ENCODE measurements at places on chromosomes 4 and X. TPM values are rescaled to one million over a fixed set of nuclear protein-coding genes. Genes with fewer than 3 reads are reported as not detected.

NEXMIF gene
- 3.4 TPM for polyA plus RNA-seq

EGF gene
- polyA plus RNA-seq = 3.8 TPM

SRPX gene
- polyA plus RNA-seq = 13.9 TPM

NR0B1 gene
- 0.06 TPM for polyA plus RNA-seq

PF4V1 gene
- 0.31 TPM for polyA plus RNA-seq

PLP2 gene
- polyA plus RNA-seq = 29.7 TPM

ABCD1 gene
- 7.4 TPM for polyA plus RNA-seq

DNA sequence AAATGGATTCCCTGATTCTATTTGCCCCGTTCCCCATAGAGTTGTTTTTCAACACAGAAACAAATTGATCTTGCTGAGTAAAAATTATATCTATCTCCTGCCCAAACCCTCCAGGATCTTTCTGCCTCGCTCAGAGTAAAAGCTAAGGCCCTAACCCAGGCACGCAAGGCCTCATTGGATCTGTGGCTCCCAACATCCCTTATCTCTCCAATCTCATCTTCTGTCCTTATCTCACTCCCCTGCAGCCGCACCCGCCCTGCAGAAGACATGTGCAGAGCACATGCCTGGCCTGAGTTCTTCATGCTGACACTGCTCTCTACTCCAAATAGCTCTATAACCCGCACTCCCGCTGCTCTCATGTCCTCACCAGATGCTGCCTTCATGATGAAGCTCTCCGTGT is 543.8 kb upstream of the ZFP42 start:
- DNase-seq = no peak

DNA sequence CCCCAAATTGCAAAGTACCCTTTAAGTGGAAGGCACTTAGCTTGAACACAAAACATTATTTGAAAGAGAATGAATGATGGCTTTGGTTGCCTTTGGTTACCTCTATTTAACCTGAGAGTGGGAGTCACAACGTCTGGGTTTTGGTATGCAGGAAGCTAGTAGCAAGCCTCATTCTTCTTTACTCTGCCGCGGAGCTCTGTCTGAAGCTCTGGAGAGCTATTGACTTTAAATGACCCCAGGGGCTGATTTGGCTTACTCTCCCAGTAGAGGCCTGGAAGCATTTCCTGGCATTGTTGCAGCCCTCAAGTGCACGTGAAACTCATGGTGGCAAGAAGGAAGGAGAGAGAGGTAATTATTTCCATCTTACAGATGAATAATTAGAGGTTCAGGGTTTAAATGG is 81.8 kb upstream of the MAGEA4 start:
- no peak for DNase-seq

DNA sequence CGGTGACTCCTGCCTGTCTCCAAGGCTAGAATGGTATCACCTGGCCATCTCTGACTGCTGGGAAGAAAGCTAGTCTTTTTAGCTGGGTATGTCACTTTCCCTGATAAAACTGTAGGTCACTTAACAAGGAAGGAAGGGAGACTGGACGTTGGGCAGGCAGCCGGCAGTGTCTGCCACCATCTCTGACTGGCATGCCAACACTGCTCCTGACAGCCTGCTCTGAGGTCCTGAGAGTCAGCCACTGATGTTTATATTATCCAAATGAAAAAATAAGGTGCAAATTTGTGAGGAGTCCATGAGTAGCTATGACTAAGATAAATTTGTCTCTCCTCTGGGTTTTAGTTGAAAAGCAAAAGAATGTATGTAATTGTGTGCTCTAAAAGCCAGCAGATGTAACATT is 77.2 kb downstream of the SNX25 start:
- no peak for DNase-seq

- no peak for DNase-seq
These were observed 142.7 kb downstream of the NPNT start for GRCh38 chr4:106038012-106038411.

DNA sequence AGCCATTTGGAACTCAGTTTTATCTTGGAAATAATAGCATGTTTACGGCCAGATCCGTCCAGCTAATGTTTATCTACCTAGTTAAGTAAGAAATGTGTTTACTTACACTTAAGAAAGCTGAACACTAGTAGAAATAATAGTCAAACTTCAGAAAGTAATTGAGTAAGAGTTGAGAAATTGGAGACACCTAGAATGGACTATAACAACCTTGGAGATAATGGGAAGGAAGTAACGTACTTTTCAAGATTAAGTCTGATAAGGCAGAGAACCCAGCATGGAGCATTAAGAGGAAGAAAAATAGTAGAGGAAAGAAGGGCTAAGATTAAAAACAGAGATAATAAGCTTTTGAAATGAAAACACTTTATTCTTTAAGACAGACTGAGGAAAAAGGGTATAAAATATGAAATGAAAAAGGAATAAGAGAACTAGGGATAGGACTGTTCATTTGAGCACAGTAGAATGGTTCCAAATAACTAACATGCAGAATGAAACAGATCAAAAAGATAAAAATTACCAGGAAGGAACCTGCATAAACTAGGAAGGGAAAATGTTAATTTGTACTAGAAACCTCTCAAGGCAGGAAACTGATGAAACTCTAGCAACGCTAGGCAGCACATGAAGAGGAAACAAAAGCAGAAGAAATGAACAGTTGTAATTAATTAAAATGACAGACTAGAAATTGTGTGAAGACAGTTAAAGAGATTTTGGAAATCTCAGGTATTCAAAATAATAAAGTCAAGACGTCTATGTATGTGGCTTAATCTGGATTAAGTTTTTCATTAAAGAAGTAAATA is 71.7 kb downstream of the FBXW7 start:
- DNase-seq = no peak

DNA sequence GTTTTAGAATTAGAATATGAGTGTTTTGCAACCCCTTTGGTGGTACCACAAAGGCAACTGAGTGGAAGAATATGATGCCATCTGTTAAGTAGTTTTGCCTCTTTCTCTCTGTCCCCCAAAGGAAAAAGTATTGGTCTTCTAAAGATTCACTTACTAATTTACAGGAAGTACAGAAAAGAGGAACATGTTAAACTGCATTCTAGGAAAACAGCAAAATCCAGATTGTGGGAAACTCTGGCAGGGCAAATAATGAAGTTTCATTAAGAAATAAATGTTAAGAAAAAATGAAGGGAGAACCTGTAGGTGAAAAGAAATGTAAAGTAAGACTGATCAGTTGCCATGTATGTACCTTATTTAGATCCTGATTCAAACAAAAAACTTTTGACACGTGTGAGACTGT is 39.3 kb downstream of the NSUN7 start:
- no peak for DNase-seq
